SJSA1 (cell line): ENCODE measurements at places on chromosomes 5 and 9. TPM values are rescaled to one million over a fixed set of nuclear protein-coding genes. Genes with fewer than 3 reads are reported as not detected.

- H3K36me3 ChIP-seq: no peaks in the 10 kb centered on the region
- DNase-seq: no peak
Observed at GRCh38 chr5:93571114-93571949, 9.7 kb downstream of the NR2F1-AS1 start.

DNA sequence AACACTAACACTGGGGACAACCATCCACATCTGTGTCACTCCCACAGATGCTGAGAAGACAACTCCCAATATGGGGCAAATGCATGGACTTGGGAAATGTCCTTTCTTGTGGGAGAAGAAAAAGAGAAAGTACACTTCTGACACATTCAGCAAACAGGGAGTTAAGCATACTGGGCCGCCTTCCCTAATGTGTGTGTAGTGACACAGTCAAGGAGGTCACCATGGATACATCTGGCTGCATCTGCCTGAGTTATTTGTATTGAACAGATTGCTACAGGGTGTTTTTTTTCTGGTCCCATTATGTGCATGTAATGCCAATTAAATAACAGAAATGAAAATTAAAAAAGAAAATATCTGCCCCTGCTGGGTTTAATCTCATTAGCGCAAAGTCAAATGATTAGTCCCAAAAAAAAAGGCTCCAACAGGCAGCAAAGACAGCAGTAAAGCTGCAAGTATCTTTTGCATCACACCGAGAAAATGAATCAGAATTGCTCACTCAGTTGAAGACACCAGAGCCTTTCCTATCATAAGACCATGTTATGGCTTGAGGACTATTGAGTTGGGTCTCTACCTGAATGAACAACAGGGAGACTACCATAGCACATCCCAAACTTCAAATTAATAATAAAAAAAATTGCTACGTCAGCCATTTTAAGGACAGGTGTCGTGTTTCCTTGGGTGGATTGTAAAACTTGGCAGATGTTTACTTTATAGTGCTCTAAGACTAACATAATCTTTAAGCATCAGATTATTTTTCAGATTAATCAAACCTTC is 395.9 kb downstream of the DTWD2 start:
- H3K4me3 ChIP-seq: no peak overlapping the region
- no peaks in the 10 kb centered on the region for H3K27me3 ChIP-seq
- H3K4me1 ChIP-seq: no peaks in the 10 kb centered on the region
- DNase-seq: no peak

Gene GLRA1
- total RNA-seq: not detected in 2 replicates

Gene ADRA1B
- total RNA-seq: 2.8 and 4.4 TPM in 2 replicates
